ENCODE measurements at places on chromosomes 7 and 10.

- DNase-seq = no peak
Measured at GRCh38 chr10:86216886-86217285, 149.7 kb downstream of the GRID1 start.

DNA sequence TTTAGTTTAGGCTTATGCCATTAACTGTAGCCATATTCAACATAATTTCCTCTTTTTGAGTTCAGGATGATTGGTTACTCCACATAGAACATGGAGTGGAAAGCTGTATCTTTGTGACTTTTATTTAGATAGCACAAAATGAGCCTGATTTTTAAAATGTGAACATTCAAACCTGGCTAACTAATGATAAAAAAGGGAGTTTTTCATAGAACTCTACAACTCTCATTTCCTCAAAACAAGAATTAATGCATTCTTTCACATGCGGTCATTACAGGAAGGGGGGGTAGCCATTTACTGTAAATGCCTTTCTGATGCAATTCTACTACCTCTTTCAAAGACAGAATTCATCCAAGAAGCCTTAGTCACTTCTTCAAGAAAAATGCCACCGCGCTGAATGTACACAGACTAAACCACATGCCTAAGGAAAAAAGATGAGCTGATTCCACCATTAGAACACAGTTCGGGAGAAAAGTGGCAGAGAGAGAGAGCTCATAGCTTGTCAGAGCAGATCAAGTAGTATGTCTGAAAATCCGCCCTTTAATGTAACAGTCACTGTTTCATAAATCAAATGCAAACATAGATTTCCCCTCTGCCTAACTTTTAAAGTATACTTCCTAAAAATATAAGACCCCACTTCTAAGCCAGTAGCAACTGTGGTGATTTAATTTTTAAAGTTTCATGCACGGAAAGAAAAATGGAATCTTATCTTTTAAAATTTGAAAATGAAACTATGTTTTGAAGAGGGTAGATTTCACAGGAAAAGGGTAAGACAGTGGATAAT, 226.4 kb upstream of the KLF14 start:
- peak; percentile 98 for DNase-seq

- DNase-seq = no peak
Measured at GRCh38 chr7:88116235-88116795, 103.5 kb downstream of the SRI start.

DNA sequence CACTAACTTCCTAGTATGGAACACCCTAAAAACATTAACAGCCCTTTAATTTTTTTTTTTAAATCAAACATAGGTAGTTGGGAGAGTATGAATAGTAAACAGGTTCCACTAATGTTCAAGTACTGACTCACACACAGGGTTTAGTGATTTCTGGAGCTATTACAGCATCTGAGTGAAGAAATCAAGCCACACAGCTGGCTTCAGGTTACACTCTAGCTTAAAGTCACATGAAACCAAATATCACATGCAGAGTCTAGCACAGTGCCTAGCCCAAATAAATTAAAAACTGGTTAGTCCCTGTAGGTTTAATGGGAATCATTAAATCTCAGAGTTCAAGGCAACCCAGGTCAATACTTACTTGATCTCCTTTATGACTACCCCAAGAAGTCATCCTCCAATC, 11.6 kb downstream of the PANK1 start:
- DNase-seq = peak; percentile 85

DNA sequence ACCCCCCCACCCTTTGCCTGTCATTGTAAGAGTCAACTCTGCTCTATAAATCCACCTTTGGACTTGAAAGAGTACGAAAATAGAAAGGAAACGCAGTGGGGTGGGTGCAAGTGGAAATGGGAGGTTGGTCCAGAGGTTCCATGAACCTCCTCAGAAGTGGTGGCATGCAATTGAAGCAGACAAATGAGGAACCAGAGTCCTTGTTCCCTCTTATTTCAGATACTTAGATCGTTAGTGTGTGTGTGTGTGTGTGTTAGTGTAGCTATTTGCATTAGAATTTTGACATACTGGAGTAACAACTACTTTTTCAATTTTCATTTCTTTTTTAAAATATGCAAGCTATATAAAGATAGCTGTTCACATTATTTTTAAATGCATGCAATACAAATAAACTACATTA, 18.1 kb upstream of the TFAM start:
- DNase-seq = no peak

DNA sequence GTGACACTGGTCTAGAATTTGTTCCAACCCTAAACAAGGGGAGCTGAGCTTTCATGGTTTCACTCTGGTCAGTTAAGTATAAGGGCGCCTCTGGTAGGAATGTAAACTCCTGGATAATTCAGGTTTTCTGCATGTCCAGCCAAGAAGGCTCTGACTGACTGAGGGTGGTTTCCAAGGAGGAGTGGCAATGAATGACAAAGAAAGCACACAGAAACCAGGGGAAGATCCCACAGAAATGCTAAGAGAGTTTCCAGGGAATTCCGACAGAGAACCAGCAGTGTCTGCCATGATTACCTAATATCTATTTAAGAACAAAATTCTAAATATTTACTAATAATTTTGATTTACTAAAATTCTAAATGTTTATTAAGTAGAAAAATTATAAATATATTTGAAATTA, 27.3 kb upstream of the NRG3 start:
- DNase-seq = no peak

- no peak for DNase-seq
Measured at GRCh38 chr10:95288303-95288702, 2.5 kb downstream of the PDLIM1 start.

DNA sequence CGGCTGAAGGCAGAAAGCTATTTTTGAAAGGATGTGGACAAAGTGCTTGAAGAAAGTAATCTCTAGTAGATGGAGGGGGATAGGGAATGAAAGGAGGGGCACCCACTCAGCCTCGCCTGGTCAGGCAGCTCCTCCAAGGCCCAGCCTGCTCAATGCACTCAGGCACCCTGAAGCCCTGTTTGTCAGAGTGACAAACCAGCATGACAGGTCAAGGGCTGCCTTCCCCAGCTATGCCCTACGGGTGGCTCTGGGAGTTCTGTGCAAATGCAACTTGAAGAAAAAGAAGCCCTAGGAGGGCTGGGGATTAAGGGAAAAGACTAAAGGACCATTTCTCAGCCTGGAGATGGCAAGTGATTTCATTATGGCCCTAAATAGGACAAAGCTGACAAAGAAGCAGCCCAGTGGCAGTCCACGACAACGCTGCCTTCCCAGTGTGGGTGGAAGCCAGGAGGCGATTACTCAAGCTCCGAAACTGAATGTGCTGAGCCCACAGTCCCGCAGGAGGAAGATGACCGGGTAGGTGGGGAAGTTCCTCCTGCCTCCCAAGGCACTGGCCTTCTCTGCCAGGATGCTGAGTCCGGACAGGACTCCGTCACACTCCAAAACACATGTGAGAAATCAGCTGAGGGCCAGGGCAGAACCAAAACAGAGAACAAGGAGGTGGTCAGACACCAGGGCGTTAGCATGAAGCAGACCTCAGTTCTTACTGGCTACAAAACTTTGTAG, 16.3 kb downstream of the LIPA start:
- peak; percentile 47 for DNase-seq

DNA sequence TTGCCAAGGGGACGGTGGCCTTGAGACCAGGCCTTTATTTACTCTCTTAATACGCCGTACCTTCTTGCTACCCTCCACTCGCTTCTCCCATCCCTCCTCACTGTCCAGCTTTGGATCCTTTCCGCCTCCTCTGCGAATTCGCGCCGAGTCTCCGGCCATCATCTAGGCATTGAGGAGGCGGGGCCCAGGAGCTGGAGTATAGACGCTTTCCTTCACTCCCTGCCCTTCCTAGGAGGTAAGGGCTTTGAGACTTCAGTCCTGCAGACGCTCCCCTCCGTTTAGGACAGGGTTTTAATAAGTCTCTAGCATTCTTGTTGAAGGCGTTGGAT, 538 bp downstream of the TFAM start:
- DNase-seq = peak; percentile 28

GRCh38 chr7:102054158-102054557, 232.5 kb upstream of the SH2B2 start:
- no peak for DNase-seq

GRCh38 chr7:20541608-20542349, 73.7 kb upstream of the ABCB5 start:
- DNase-seq = no peak

- DNase-seq = no peak
Measured at GRCh38 chr10:101812606-101813005, 5.6 kb downstream of the OGA start.

- DNase-seq = peak; percentile 50
Measured at GRCh38 chr7:1059200-1060091, 15.1 kb downstream of the GPR146 start.

DNA sequence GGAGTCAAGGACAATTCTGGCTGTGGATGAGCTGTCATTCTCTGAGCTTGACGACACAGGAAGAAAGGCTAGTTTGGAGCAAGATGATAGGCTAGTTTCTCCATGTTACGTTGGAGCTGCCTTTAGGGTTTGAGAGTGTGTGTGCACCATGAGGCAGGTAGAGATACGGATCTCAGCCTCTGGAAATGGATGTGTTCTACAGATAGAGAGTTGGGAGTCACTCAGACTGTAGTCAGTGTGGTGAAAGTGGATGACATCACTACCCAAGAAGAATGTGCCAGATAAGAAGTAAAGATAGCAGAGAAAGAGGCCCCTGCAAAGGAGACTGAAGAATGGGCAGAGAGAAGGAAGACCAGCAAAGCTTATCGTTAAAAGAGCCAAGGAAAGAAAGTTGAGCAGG, 42.4 kb downstream of the PNLIPRP3 start:
- no peak for DNase-seq

DNA sequence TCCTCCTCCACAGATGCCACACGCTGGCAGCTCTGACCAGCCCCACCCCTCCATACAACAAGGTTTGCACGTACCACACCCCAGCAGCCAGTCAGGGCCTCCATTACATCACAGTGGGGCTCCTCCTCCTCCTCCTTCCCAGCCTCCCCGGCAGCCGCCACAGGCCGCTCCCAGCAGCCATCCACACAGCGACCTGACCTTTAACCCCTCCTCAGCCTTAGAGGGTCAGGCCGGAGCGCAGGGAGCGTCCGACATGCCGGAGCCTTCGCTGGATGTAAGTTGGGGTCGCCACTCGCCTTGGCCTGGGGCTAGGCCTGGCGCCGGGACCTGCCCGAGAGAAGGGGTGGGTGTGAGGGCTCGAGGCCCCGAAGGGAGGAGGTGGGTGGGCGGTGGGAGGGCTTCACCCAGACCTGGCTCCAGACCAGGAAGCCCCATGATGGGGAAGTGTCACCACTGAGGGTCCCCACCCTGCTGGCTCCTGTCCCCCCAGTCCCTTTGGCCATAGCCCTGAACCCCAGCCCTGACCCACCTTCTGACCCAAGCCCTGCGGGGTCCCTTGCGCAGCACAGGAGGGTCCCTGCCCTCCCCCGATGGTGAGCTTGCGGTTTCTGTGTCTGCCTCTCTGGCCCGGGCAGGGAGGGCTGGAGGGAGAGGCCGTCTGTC, 36.2 kb upstream of the PPIF start:
- DNase-seq = no peak

- no peak for DNase-seq
Measured at GRCh38 chr10:48811461-48811860, 126.8 kb downstream of the WDFY4 start.

- no peak for DNase-seq
Measured at GRCh38 chr7:45400680-45401079, 173.5 kb upstream of the ADCY1 start.

GRCh38 chr7:42108803-42109528, 128.0 kb downstream of the GLI3 start:
- no peak for DNase-seq

DNA sequence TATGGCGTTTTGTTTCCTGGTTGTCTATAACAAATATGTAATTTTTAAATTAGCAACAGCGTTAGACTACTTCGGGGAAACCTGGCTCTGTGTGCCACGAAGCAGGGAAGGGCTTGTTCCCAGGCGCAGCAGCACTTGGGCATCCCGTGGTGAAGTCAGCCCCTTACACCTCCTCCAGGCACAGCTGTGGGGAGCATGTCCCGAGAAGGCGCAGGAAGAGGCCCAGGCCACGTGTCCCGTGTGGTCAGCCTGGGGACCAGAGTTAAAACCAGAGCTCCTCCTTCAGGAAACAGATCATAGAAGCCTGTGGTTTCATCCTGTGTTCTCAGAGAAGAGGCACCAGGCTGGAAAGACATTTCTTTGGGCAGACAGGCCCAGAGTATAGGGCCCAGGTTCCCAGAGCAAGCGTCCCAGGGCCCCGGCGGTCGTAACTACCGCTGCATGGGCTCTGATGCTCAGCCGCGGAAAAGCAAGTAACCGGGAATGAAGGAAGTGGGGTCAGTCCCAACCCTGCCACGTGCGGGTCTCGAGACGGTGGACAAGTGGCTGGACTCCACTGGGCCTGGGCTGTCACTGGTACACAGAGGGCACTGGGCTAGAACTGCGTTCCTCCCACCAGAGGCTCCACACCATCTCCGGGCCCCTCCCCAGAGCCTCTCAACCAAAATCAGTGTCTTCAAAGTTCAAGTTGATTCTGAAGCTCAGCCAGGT, 7.1 kb downstream of the NUDT1 start:
- peak; percentile 98 for DNase-seq

DNA sequence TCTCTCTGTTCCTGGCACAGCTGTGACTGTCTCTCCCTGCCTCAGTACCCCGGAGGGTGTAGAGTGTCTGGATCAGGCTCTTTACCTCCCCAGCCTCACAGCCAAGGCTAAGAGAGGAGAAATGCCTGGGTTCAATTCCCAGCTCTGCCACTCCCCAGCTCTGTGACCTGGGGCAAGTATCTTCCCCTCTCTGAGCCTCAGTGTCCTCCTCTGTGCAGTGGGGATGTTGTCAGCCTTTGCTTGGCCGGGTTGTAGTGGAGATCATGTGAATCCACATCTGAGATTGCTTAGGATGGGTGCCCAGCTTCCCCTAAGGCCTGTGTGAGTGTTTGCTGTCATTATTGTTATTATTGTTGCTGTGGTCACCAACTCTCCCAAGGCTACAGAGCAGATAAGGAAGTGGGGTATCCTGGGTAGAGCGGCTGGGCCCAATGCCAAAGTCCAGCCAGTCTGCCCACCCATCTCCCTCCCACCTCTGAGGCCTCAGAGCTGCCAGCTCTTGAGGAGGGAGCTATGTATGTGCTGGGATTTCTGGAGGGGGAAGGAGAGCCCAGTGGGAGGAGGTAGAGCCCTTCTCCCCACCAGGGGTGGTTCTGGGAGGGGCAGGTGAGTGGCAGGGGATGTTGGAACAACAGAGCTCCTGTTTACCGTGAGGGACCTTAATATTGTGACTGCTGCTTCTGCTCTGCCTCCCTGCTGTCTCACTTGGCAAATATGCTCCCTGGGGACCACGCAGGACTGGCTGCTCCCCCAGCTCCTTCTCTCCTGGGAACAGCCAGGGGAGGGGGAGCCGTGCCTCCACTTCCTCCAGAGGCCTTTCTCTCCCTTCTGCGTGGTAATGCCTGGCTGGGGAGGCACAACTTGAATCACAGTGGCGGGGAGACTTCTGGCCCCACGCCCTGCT, 170.5 kb downstream of the RPS24 start:
- DNase-seq = no peak

- no peak for DNase-seq
Measured at GRCh38 chr7:30559611-30560010, 35.1 kb upstream of the GARS1 start.

DNA sequence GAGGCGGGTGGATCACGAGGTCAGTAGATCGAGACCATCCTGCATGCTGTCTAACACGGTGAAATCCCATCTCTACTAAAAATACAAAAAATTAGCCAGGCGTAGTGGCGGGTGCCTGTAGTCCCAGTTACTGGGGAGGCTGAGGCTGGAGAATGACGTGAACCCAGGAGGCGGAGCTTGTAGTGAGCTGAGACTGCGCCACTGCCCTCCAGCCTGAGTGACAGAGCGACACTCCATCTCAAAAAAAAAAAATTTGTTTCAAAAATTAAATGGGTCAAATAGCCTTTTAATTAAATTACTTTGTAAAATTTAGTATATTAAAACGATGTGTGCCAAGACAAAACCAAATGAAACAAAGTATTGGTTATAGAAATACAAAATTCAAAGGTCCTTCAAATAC, 6.8 kb upstream of the MRC1 start:
- DNase-seq = no peak

Data from fibroblast of villous mesenchyme (primary cell).